Smooth muscle cell of the coronary artery (primary cell): ENCODE measurements at places on chromosomes 1 and 21. TPM values are rescaled to one million over a fixed set of nuclear protein-coding genes. Genes with fewer than 3 reads are reported as not detected.

PCP4 gene
- total RNA-seq, result not detected in 2 replicates

CATSPERE gene
- total RNA-seq, result 0.45 and 1.3 TPM in 2 replicates

SLC9C2 gene
- under 0.01 TPM in 1 of 2 replicates, not detected in the other for total RNA-seq

ELF3 gene
- total RNA-seq, result 0.45 TPM in 1 of 2 replicates, not detected in the other

GSTM1 gene
- total RNA-seq, result 6.1 and 8.8 TPM in 2 replicates

S100A12 gene
- total RNA-seq, result not detected in 2 replicates

GJB3 gene
- 0.75 TPM in 1 of 2 replicates, not detected in the other for total RNA-seq

CD5L gene
- not detected in 2 replicates for total RNA-seq

INSRR gene
- under 0.01 TPM in 1 of 2 replicates, not detected in the other for total RNA-seq
